Stimulated activated CD8-positive, alpha-beta memory T cell treated with anti-CD3 and anti-CD28 coated beads, Interleukin-2, amount 100 ng/mL, for 48 hours (primary cell): ENCODE measurements at places on chromosomes 13 and 19.

GRCh38 chr19:58581227-58582141 lies 8.3 kb upstream of the MZF1 start:
- DNase-seq: peak; percentile 81

GRCh38 chr19:35117116-35117515 lies 1.5 kb downstream of the FXYD3 start:
- DNase-seq: no peak

- DNase-seq: no peak
Measured at GRCh38 chr13:52001120-52001731, 10.0 kb downstream of the ATP7B start.

- no peak for DNase-seq
Measured at GRCh38 chr13:91184244-91184926, 163.1 kb upstream of the MIR17HG start.

- DNase-seq: no peak
Measured at GRCh38 chr19:24078680-24079079, 8.3 kb upstream of the ZNF254 start.
